Bone marrow (tissue), 2 donors: ENCODE measurements at places on chromosomes 3 and 15.

- DNase-seq = no peak
Measured at GRCh38 chr15:32717426-32718226, at the start of gene GREM1. TSS of gene GREM1 (plus strand) at chr15:32718004. CDS start at chr15:32730691, 12,687 bp downstream.

DNA sequence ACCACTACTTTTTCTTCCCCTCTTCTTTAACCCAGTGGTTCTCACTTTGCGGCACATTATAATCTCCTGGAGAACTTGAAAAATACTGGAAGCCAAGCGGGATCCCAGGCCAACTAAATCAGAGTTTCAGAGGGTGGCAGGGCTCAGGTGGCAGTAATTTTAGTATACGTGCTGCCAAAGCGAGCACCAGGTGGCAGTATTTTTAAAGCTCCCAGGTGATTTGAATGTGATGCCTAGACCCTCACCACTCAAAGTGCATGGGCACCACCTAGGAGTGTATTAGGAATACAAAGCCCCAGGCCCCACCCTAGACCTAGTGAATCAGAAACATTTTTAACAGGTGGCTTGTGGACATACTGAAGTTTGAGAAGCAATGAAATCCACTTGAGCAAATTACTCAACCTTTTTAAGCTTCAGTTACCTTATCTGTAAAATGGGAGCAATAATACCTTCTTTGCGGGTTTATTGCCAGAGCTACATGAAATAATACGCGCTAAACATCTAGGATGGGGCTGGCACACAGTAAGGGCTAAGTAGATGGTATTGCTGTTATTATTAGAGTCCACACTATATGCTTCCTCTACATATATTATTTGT is 8.3 kb downstream of the B3GALNT1 start:
- DNase-seq = no peak

DNA sequence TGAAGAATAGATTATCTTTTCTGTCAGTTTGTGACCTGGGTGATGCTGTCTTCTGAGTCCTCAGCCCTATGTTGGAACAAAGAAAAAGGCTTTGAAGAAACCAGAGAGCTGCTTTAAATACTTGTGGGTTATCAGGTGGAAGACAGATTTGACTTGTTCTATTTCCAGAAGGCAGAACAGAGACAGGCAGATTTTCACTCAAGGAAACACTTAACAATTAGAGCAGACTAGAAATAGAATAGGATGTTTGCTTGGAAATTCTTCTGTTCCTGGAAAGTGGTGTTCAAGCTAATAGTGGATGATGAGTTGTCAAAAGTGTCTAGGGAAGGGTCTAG is 219.4 kb downstream of the UBE2E2 start:
- DNase-seq = no peak

GRCh38 chr3:9622438-9622837 is 26.9 kb upstream of the MTMR14 start:
- no peak for DNase-seq

GRCh38 chr15:98853617-98854420 is 153.8 kb downstream of the PGPEP1L start:
- no peak for DNase-seq

DNA sequence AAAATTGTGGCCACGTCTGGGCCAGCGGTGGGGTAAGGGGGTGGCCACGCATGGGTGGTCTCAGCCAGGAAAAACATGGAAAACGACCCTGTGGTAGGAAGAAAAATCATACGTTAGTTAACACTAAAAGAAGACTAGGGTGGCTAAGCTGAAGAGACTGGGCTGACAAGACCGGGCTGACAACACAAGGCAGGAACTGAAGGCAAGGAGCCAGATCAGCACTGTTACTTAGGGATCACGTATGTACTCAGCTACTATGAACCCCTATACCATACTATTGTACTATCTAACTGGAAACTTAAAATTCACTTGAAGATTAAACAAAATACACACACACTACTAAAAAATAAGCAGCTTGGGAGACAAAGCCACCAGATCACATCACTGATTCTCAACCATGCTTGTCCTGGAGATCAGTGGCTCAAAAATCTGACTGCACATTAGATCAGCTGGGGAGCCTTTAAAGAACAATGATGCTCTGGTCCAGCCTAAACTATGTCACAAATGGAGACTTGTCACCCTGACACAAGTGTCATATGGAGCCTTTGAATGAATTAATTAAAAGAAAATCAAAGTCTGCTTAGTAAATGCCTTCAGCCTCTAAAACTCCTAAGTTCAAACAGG is 442.2 kb downstream of the SHQ1 start:
- no peak for DNase-seq
